ENCODE measurements at places on chromosomes 12 and 14.
A peak's percentile ranks its signal among the peaks of the same experiment; 100 is the strongest.

GRCh38 chr12:31008241-31008761, 65.4 kb upstream of the DDX11 start:
- DNase-seq = no peak

GRCh38 chr12:66755727-66756395, 77.0 kb upstream of the GRIP1 start:
- no peak for DNase-seq

GRCh38 chr12:3010214-3010930, 51.2 kb downstream of the TEAD4 start:
- no peak for DNase-seq

DNA sequence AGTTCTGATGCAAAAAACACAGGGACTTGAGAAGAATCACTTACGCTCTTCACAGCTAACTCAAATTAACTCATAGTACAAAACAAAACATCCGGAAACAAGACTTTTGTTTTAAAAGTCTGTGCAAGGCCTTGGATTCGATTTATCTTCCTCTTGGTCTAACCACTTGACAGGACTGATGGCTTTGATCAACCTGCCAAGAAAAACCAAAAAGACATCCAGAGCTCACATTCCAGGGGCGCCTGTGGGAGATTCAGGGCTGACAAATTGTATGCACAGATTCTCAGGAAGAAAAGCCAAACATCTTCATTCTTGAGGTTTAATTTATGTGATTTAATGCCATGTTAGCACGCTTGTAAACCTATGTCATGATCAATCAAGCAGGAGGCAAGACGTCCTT, 129.1 kb upstream of the TMCC3 start:
- no peak for DNase-seq

DNA sequence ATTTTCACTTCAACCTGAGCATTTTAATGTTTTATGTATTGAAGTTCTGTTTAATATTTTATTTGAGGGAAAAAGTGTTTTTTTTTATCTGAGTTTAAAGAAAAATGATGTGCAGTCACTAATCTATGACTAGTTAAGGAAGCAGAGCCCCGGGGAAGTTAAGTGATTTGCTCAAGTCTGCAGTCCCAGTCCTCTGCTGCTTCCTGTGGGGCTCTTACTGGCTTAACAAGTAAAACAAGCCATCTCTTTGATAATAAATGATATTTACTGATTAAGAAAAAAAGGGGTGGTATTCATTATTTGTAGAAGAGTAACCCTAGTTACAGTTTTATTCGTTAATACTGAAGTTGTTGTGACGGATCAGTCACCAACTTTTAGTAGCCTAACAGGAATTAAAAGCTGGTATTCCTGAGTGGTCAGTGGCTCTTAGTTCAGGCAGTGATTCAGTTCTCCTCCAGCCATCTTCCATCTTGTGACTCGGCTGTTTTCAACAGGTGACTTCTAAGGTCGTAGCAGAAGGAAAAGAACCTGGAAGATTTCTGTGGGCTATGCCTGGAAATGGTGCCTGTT, 21.7 kb downstream of the BICDL1 start:
- no peak for DNase-seq

GRCh38 chr12:129083121-129083840, 230.0 kb downstream of the GLT1D1 start:
- no peak for DNase-seq

- peak; percentile 66 for DNase-seq
Observed at GRCh38 chr14:92680781-92681650, 67.4 kb downstream of the LGMN start.

DNA sequence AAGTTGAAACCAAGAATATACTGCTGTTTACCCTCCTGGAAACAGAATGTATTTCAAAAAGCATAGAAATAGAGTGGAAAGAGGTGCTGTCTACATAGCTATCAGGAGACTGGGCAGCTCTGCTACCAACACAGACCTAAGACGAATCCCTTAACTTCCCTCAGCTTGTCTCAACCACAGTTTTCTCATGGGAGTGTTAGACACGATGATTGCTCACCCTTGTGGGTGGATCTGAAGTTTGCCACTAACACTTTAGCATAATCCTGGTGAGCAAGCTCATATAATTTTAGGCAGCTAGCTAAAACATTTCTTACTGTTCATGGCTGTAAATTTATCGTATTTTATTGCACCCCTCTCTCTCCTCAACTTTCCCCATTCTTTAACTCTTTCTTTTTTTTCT, 38.5 kb downstream of the C12orf75 start:
- DNase-seq = no peak

DNA sequence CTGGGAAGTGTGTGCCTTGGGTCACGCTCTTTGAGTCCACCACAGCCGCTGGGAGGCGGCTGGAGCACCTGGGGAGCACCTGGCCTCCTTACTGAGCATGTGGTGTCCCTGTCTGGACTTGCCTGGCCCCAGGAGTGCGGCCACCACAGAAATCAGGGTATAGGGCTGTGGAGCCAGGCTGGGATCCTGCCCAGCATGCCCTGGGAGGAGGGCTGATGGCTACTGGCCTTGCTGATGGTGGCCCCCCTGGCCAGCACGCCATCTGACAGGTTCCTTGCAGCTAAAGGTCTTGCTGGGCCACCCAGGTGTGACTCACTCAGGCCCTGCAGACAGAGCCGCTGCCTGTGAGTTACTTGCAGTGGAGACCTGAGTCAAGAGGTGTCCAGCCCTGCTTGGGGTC, 6.0 kb downstream of the ULK1 start:
- no peak for DNase-seq

GRCh38 chr12:117596968-117597367, 235.5 kb upstream of the NOS1 start:
- DNase-seq = no peak

GRCh38 chr14:103121121-103121845, 2.0 kb upstream of the TNFAIP2 start:
- no peak for DNase-seq

DNA sequence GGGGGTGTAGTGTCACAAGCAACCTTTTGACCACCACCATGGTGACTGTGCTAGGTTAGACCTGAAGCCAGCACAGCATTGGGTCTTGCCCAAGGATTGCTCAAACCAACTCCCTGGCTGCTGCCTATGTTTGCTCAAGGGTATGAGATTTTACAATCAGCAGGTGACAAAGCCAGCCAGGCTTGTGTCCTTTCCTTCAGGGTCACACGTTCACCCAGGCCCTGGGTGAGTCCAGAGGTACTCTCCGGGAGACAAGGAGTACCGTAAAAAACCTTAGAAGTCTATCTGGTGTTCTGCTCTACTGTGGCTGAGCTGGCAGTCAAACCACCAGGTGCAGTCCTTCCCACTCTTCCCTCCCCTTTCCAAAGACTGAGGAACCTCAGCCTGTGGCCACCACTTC, 238.9 kb upstream of the MIS18BP1 start:
- DNase-seq = no peak

DNA sequence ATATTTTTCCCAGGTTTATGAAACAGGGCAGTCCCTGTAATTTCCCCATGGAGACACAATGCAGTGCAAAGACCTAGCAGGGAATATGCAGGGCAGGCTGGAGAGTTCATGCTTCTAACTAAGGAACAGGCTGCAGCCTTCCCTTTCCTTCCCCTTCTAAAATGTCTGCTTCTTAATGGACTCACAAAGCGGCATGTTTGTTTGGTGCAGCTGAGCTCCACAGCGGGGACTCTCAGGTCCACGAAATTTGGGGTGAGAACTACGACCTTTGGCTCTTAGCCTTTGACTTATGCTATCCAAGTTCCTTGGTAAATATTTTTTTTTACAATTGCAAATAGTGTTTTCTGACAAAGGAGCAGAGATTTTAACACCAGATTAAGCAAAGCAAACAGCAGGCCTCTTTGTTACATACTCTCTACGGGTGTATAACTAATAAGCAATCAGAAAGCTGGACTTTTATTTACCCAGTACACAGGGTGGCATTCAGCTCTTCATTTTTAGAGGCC, 323.6 kb downstream of the ZFP36L1 start:
- no peak for DNase-seq

DNA sequence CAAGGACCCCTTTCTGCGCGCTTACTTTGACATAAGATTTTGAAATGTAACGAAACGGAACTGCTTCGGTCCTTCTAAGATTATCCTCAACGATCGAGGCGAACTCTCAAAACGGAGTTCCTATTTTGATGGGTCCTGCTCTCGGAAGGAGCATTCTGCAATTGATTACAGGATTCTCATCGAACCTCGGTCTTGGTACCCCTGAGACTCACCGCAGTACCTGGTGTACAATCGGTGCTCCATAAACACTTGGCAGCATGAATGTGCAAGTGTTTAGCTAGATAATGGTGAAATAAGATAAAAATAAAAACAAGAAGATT, 530 bp upstream of the NEMF start:
- no peak for DNase-seq

DNA sequence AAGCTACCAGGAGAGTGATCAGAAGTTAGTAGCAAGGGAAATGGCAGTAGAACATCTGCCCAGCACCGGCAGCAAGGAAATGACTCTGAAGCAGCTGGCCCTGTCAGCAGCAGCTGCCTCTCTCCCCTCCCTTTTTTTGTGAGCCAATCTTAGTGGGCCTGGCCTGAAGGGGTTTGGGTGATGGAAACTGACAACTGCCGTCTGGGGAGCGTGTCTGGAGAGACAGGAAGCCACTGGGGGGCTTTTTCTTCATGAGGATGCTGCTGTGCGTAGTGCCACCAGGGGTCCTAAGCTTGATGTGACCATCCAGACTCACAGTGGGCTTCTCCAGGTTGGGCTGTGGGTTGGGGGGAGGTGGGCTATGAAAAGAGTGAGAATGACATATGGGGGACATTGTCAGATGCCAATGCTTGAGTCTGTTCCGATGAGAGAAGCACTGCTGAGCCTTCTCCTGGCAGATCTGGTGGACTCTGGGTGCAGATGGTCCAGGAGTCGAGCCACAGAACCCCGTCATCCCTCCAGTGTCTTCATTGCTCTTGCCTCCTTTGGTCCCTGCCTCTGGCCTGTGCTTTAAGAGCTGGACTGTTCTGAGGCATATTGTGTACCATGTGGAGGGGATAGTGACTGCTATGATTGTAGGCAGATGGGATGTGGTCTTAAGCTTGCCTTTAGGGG, 87.6 kb upstream of the HIF1A start:
- no peak for DNase-seq

GRCh38 chr12:102406033-102406584, 74.3 kb downstream of the IGF1 start:
- no peak for DNase-seq

GRCh38 chr12:119176267-119177055, 2.3 kb upstream of the HSPB8 start:
- DNase-seq = no peak

- no peak for DNase-seq
Observed at GRCh38 chr14:36666416-36667206, 5.0 kb downstream of the PAX9 start.

GRCh38 chr12:88921434-88921833, 341.2 kb upstream of the KITLG start:
- DNase-seq = no peak

GRCh38 chr12:125185740-125186470, 120.7 kb downstream of the AACS start:
- peak; percentile 54 for DNase-seq

- no peak for DNase-seq
Observed at GRCh38 chr14:95958105-95958504, 81.1 kb upstream of the C14orf132 start.

- DNase-seq = no peak
Observed at GRCh38 chr14:39912192-39913100, 480.2 kb upstream of the FBXO33 start.

DNA sequence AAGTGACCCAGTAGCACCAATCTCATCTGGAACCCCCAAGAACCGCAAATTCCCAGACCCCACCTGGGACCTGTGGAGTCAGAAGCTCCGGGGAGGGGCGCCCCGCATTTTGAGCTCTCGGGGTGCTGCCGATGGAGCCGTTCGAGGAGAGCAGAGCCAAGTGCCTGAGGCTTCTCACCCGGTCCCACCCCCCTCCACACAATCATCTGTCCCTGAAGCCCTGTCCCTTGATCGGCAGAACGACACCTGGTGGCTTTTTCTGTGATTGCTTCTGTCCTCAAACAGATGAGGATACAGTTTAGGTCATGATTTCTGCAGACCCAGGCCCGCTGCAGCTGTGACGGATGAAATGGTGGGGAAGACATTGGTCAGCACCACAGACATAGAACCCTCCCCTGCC, 74.7 kb downstream of the NOC4L start:
- DNase-seq = peak; percentile 47

- no peak for DNase-seq
Observed at GRCh38 chr14:90548455-90548854, 151.6 kb downstream of the CALM1 start.

DNA sequence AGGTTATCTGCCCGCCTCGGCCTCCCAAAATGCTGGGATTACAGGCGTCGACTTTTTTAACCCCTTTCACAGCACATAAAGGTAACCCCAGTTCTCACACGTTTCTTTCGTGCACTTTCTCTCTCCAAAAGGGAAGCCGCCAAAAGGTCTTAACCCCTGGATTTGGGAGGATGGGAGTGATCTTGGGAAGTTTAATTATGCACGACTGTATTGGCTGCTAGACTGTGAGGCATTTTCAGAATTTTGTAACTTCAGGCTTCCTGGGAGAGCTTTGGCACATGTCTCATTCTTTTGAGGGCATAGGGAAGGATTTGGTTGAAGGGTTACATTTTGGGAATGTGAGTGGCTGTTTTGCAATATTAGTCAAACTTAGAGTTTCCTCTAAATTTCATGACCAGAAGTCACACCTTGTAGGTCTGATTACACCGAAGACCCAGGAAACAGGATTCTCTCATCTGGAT, 1.4 kb upstream of the SMARCC2 start:
- no peak for DNase-seq

DNA sequence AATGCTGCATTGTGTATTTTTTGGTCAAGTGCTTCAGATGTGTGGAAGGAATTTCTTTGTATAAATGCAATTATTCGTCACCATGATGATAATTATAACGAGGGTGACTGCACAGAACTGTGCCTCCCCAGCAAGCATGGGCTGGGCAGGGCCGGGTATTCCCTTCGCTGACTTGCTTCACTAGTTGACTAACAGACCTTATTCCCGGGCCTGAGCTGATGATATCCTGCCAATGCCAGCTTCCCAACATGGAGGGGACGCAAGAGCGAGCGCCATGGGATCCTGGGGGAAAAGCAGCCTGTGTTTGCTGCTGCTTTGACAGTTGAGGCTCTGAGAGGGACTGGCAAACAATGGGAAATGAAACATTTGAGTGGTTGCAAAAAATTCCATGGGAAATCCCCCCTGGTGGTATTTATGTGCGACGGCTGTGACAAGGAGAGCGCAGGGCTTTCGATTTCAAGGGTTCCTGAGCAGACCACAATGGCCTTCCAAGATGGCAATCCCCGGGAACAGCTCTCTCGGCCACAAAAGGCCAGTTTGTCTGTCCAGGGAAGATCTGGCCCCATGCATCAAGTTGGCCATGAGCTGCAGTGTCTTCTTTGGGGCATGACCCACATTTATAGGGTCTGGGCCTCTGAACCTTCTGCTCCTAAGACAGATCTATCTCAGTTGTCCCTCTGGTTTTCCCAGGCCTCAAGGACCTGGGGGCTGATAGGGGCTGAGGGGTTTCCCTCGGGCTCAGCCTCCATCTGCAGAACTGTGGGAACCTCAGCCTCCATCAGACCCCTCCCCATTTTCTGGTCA, 21.9 kb upstream of the MAP1LC3B2 start:
- DNase-seq = no peak

- DNase-seq = no peak
Observed at GRCh38 chr12:113136990-113137511, 1.5 kb upstream of the RASAL1 start.

- no peak for DNase-seq
Observed at GRCh38 chr12:3417113-3417512, 73.9 kb upstream of the PRMT8 start.

GRCh38 chr12:50922820-50923219, 29.5 kb upstream of the HIGD1C start:
- no peak for DNase-seq

Measured in GM19239 (cell line).